G401 (cell line): ENCODE measurements at places on chromosomes 3 and 15.

DNA sequence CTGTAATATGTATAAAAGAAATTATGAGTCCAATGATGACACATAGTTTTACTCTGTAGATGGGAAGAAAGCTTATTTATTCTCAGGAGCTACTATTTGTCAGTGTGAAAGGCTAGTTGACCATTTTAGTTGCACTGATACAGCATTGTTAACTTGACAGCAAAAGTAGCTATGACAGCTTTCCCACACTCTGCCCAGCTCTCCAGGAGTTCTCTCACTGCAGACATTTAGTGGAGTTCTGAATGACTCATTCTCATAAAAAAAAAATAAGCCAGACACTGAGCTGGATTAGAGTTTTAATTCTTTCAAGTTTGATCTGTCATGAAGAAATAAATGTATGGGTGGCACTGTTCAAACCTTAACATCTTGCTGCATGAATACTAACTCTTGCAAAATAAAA is 77.2 kb upstream of the CFAP20DC start:
- no peak for DNase-seq

- no peak for DNase-seq
Observed at GRCh38 chr3:32592011-32592410, 21.4 kb upstream of the DYNC1LI1 start.

DNA sequence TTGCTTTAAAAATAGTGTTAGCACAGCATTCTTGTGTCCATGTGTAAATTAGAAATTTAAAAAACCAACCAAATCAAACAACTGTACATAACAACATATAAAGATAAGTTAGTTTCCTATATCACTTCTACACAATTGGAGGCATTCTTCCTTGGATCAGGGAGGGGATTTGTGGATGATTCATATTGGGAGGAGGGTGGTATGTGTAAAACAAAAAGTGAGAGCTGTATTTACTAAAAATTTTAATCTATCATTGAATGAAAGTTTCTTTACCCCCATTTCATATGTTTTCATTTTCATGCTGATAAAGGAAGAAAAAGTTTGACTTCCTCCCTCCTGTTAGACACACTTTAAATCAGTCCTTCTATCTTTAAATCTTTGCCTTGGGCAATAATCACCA is 325.0 kb downstream of the SATB1 start:
- DNase-seq: no peak

GRCh38 chr15:42736178-42736792 is 643 bp downstream of the CDAN1 start:
- DNase-seq: peak; percentile 17

GRCh38 chr3:9388562-9389272 is 8.7 kb upstream of the SETD5 start:
- DNase-seq: no peak

- peak; percentile 91 for DNase-seq
Observed at GRCh38 chr3:129688271-129688895, 81.9 kb upstream of the PLXND1 start.

- peak; percentile 6 for DNase-seq
Observed at GRCh38 chr15:89016549-89017041, 71.7 kb upstream of the ABHD2 start.

GRCh38 chr15:66408254-66408653 is 21.5 kb downstream of the MAP2K1 start:
- no peak for DNase-seq

- peak; percentile 6 for DNase-seq
Observed at GRCh38 chr3:121545049-121545573, 677 bp downstream of the POLQ start.

- DNase-seq: no peak
Observed at GRCh38 chr3:10417847-10418246, 87.5 kb downstream of the ATP2B2 start.

GRCh38 chr15:35665896-35666536 is 120.1 kb upstream of the DPH6 start:
- DNase-seq: no peak

DNA sequence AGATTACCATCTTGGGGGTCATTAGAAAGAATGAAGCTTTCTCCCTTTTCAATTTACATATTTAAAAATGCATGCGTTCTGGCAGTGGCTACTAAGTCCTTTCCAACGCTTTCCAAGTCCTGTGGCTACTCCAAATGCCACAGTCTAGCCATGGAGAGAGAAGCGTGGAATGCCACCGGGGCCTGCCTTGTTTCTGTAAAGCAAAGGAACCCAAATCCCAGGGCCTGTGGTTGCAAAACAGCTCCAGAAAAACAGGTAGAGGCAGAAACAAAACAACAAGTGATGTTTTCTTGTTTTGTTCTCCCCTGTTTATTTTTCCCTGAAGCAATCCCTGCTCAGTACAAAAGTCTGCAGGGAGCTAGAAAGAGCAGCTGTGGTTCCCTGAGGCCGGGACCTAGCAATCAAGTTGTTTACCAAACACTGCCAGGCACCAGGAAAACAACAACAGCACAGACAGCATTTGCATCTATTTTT is 85.5 kb downstream of the FOXP1 start:
- peak; percentile 61 for DNase-seq

- peak; percentile 51 for DNase-seq
Observed at GRCh38 chr15:65937054-65937453, 67.8 kb downstream of the RAB11A start.

GRCh38 chr3:195025056-195025883 is 245.7 kb downstream of the XXYLT1 start:
- no peak for DNase-seq

DNA sequence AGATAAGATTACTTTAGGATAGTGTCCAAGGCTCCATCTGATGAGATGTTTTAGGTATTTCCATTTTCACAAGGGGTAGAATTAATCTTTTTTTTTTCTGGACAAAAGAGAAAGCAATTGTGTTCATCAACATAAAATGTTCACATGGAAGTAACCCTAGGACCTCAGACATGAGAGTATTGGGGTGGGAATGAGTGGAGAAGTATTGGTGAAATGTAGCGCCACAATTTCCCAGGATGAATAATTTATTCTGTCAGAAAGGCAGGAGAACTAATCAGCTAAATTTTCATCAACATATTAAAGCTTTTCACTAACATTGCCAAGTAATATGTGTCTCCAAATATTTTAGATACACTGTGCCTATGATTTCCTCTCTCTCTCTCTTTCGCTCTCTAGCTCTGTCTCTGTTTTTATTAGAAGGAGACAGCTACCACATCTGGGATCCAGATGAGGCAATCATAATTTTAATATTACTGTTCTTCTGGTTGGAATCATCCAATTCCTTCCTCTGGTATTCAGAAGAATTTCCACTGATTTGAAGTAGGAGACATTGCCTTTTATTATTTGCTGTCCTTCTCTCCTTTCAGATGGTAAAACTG is 21.6 kb upstream of the ZNF280D start:
- no peak for DNase-seq

DNA sequence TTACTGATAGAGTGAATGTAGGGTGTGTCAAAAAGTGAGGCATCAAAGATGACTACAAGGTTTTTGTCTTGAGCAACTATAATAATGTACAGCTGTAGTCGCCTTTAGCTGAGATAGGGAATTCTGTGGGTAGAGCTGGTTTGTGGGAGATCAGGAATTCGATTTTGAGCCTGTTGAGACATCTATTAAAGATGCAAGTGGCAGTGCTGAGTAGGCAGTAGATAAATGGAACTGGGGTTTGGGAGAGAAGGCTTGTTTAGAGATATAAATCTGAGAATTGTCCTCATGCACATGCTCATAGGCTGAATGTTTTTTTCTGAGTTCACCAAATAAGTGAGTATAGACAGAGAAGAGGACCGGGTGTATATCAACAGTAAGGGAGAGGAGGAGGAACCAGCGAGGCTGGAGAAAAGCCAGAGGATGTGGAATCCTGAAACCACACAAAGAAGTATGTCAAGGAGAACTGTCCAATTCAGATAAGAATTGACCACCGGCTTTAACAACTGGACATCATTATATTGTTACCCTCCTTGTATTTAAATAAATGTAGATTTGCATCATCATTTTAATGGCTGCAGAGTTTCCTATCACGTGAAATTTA is 146.0 kb upstream of the TNIK start:
- no peak for DNase-seq

DNA sequence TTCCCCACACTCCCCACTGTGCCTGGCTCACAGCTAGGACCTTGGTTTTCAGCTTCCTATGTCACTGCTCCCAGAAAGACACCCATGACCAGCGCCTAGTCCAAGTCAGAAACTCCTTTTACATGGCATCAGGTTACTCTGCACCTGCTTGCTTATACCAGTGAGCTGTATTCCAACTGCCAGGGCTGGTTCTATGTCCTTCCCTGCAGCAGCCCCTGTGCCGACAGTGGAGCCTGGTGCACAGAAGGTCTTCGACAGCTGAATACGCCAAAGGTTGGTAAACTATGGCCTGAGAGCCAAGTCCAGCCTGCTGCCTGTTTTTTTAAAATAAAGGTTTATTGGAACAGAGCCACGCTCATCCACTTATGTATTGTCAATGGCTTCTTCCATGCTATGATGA is 102.5 kb downstream of the IQSEC1 start:
- DNase-seq: no peak

DNA sequence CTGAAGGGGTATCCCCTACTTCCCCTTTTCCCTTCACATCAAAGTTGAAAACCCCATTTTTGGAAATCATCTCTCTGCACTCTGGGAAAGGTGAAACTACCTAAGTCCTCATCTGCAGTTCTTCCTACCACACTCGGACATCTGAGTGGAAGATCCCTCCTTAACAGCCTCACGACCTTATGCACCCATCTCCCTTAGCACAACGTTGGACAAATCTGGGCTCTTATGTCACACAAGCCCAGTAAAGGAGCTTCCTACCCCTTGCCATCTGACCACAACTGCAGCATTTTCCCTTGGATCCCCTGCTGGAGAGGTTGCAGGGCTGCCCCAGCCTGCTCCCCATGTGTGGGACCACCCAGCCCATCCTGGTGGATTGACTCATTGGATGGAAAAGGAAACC is 252.1 kb upstream of the ST8SIA2 start:
- no peak for DNase-seq

- DNase-seq: no peak
Observed at GRCh38 chr3:195082811-195083210, 188.1 kb downstream of the XXYLT1 start.

DNA sequence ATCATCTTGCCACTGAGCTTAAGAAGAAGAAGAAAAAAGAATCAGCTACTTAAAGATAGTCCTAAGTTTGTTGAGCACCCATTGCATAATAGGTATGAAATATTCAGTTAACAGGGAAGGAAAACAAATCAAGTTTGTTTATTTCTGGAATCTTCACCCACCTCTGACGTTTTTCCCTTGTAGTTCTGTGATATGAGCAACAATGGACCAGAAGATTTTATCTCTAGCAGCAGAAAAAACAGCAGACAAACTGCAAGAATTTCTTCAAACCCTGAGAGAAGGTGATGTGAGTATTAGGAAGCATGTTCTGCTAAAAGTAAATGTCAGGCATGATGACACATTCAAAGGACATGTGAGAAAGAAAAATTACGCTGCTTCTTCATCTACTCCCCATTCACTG is 3.7 kb downstream of the FANCI start:
- DNase-seq: no peak

DNA sequence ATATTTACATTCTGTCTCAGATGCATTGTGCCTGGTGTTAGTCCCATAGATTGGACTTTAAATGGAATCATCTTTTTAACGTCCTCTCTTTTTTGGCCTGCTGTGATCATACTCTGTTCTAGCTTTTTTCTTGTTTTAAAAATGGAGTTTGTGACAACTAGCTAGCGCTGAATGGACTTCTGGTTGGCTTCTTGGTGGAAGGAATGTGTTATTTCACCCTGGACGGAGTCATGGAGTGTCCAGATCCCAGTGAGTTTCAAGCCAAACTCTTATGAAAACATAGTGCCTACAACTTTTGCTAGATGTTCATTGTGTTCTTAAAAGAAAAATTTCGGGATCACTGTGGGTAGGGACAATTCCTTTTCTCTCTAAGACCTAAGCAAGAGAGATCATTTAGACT is 192.6 kb downstream of the TCF12 start:
- DNase-seq: no peak

GRCh38 chr3:177944228-177944661 is 592.0 kb upstream of the KCNMB2 start:
- no peak for DNase-seq

GRCh38 chr3:14814411-14814871 is 4.3 kb upstream of the FGD5 start:
- DNase-seq: no peak

- no peak for DNase-seq
Observed at GRCh38 chr3:120407508-120408287, 43.1 kb downstream of the FSTL1 start.

DNA sequence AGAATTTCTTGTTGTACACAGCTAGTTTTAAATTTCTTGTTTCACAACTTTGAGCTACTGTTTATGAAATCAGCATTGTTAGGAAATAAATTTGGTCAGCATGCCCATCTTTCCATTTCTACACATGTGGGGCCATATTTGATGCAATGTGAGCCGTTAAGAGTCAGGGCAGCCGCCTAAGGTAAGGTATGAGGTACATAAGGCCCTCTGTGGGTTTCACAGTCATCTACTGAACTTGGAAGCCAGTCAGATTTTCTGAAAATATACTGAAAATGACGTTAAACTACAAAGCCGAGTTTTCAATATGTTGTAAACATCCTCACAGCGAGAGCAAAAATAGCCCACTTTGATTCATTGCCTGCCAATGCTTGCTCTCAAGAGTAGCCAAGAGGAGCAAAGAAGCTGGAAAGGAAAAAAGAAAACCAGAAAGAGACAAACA is 94.7 kb upstream of the PDZRN3 start:
- no peak for DNase-seq

GRCh38 chr3:193686665-193687483 is 93.9 kb downstream of the OPA1 start:
- DNase-seq: no peak

- no peak for DNase-seq
Observed at GRCh38 chr3:66338927-66339326, 118.1 kb downstream of the SLC25A26 start.

- no peak for DNase-seq
Observed at GRCh38 chr3:108983051-108983450, 29.4 kb upstream of the GUCA1C start.

GRCh38 chr3:93981649-93982048 is 1.7 kb downstream of the ARL13B start:
- no peak for DNase-seq

DNA sequence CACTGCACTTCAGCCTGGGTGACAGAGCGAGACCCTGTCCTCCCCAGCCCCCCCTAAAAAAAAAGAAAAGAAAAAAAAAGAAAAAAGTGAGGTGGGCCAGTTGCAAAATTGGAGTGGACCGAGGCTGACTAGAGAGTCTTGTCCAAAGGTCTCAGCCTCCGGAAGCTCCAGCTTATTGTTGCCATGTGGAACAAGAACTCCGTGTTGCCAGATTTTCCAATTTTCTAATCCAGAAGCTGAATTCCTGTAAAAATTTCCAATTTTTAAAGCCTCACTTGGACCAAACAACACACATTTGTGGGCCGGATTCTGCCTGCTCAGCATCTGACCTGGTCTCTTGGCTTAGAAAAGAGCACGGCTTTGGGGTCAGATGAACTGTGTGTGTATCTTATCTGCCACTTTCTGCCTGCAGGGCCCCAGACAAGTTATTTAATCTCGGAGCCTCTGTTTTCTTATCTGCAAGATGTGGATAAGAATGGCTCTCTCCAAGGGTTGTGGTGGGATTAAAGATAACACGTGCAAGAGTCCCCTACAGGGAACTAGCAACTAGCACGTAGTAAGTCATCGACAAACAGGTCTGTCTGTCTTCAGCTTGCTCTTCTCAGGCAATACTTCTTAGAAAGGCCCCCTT is 73.7 kb upstream of the TLE3 start:
- no peak for DNase-seq

- no peak for DNase-seq
Observed at GRCh38 chr15:67000896-67001295, 64.5 kb upstream of the SMAD3 start.
